ENCODE measurements at places on chromosomes 3 and 15.

- peak; percentile 23 for DNase-seq
These were observed 51.9 kb downstream of the EPHB1 start for GRCh38 chr3:134846911-134847317.

DNA sequence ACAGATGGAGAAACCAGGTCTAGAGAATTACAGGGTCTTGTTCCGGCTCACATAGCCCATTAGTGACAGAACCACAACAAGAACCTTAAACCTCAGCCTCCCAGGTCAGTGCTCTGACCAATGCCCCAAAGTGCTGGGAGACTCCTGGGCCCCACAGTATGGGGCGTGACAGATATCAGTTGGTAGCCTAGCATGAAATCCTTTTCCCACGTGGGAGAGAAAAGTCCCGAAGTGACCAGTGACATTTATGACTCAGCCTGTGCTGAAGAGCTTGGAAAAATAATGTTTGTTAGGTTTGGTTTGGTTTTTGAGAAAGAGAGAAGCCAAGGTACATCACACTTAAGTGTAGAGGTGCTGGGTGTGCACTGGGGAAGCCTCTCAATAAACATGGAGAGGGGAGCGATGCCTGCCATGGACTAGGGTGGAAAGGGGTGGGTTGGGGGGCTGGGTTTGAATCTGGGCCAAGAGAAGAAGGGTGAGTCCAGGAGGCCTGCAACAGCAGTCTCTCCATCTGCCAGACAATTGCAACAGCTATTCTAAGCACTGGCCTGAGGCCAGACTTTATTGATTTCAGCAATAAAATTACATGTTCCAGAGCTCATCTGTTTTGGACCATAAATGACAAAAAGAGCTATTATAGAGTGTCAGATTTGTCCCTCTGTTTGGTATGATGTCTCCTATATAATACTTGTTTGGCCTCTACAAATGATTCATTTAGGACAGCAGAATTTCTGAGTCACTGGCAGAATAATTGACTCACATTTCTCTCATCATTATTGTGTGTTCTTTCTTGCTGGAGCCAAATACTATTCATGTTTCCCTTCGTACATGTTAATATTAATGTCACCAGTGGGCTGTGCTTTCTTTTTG lies 43.4 kb downstream of the C2CD4A start:
- DNase-seq = peak; percentile 42

GRCh38 chr15:33278816-33279612 lies 31.8 kb upstream of the RYR3 start:
- peak; percentile 88 for DNase-seq

GRCh38 chr3:172946061-172946460 lies 195.0 kb downstream of the SPATA16 start:
- no peak for DNase-seq

DNA sequence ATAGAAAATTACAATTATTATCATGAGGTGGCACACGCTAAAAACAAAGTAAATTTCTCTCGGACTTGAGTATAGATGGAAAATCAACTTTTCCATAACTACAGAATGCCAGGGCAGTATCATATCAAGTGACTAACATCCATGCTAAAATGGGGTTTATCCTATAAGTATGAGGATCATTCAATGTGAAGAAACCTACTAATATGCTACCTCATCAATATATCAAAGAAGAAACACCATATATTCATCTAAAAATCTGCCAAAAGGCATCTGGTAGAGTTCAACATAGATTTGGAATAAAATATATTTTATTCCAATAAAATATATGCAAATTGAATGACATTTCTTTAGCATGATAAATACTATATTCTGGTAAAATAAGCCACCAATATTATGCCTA lies 894.4 kb downstream of the MCTP2 start:
- no peak for DNase-seq

- DNase-seq = no peak
These were observed 38.0 kb upstream of the MRPL3 start for GRCh38 chr3:131540821-131541220.

- DNase-seq = no peak
These were observed 2.6 kb downstream of the SMAD3 start for GRCh38 chr15:67067930-67068551.

DNA sequence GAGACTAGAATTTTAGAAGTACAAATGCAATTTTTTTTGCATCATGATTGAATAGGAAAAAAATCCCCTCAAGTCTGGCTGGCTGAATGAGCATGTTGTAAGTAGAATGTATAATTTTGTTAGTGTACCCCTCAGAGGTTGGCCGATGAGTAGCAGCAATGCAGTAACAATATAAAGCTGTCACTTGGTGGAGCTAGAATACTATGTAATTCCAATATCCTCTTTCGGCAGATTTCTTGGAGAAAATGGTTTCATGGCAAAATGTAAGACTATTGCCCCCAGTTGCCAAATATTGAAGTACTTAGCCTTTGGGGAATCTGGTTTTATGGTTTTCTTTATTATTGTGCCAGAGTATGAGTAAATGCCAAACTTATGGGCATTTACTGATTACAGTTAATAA lies 39.8 kb upstream of the SGO1 start:
- DNase-seq = peak; percentile 12

DNA sequence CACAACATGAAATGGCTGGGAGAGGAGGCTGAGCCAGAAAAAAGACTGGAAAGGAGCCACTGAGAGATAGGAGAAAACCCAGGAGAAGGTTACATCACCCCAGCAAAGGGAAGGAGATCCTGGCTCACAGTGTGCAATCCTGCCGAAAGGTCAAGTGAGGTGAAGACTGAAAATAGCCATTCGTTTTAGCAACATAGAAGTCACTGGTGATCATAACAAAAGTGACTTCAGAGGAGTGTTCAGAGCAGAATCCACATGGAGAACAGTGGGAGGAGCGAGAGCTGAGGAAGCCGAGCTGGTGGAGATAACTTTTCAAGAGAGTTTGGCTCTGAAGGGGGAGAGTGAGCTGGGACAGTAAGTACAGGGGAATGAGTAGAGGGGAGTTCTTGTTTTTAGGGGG lies 5.4 kb upstream of the HEG1 start:
- no peak for DNase-seq

GRCh38 chr3:129505341-129505740 lies 23.1 kb upstream of the RHO start:
- no peak for DNase-seq

Data from A549 (cell line).